Erythroblast (primary cell): ENCODE measurements at places on chromosomes 1 and 21.

GRCh38 chr1:222266223-222267196, 281.4 kb downstream of the HHIPL2 start:
- peak; percentile 6 for DNase-seq

DNA sequence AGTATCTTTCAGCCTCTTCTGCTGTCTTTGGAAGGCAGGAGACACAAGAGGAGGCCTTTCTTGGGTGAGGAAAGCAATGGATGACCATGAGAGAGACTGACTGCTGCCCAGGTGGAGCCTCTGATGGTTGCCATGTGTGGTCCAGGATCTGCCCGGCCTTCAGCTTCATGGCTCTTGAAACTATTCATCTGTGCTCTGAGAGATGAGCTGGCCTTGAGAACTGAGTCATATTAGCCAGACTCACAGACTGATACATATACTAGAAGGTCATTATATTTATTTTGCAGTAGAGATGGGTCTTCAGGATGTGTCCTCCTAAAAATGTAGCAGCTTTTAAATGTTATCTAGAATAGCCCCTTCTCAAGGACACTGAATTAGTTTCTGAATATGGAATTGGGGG, 33.7 kb downstream of the PTGFRN start:
- DNase-seq = no peak

DNA sequence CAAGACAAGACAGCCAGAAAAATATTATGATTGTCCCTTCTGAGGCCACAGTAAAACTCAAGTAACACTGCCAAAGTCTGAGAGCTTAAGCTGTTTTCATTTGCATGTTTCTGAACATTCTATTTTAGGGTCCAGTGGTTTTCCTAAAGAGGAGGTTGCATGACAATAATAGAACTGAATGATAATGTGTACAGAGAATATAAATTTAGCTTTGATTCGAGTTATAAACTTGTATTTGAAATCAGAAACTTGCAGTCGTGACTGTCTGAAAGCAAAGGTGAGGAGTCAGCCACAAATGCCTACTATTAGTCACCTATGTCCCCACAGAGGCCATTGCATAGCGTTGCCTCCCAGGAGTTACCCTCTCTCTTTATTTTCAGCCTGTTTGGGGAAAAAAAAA, 363.1 kb upstream of the ADGRL2 start:
- DNase-seq = no peak

- DNase-seq = no peak
Observed at GRCh38 chr21:39430954-39431353, 14.6 kb downstream of the LCA5L start.

DNA sequence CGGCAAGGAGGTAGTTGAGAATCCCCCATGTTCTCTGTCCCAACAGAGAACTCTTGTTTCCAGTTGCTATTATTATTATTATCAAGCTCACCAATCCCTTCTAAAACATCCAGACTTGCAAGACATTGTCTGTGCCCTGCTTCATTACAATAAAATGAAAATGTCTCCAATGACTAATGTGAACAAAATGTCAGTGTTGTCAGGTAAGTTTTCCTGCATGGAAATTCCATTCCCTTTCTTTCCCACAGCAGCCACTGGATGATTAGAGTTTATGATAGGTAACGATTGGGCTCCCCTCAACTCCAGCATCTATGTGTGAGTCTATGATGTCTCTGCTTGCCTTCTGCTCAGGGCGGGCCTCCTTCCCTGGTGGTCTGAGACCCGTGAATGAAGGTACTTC, 8.9 kb upstream of the DYRK1A start:
- DNase-seq = no peak

GRCh38 chr1:13699510-13699909, 478 bp upstream of the PRDM2 start:
- DNase-seq = peak; percentile 50

DNA sequence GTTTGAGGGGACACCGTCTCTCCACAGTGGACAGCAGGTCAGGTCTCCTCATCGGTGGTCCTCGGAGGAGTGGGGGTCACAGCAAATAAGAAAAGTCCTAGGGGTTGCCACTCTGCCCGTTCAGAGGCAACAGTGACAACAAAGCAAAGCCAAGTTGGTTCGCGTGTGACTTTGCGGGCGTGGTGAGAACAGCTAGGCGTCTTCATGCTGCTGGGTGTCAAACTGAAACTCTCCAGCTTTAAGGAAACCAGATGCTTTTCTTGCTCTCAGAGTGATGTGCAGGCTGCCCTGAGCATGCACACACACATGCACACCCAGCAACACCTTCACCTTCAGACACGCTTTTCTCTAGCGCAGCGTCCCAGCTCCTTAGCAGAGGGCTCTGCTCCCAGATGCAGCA, 70.1 kb upstream of the ARHGEF16 start:
- no peak for DNase-seq

DNA sequence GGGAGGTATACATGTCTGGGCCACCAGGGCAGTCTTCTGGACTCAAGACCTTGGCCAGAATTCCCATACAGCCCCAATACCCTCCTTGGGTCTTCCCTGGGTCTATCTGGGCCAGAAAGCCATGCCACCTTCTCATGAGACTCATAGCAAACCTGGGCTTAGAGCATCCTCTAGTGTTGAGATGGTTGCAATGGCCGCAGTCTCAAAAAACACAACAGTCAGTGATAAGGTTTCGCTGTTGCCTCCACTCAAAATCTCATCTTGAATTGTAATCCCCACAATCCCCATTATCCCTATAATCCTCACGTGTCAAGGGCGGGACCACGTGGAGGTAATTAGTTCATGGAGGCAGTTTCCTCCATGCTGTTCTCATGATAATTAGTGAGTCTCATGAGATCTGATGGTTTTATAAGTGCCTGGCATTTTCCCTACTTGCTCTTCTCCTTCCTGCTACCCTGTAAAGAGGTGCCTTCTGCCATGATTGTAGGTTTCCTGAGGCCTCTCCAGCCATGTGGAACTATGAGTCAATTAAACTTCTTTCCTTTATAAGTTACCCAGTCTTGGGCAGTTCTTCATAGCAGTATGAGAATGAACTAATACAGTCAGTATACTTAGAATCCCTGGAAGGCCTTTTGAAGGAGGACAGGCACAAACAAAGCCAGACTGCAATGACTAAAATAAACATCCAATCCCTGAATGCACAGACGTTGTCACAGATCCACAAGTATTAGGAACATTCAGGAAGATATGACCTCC, 77.0 kb downstream of the CTH start:
- peak; percentile 46 for DNase-seq

- DNase-seq = no peak
Observed at GRCh38 chr1:87167157-87167789, 161.4 kb upstream of the LMO4 start.

GRCh38 chr1:67713057-67713846, 28.3 kb downstream of the GADD45A start:
- DNase-seq = peak; percentile 53

DNA sequence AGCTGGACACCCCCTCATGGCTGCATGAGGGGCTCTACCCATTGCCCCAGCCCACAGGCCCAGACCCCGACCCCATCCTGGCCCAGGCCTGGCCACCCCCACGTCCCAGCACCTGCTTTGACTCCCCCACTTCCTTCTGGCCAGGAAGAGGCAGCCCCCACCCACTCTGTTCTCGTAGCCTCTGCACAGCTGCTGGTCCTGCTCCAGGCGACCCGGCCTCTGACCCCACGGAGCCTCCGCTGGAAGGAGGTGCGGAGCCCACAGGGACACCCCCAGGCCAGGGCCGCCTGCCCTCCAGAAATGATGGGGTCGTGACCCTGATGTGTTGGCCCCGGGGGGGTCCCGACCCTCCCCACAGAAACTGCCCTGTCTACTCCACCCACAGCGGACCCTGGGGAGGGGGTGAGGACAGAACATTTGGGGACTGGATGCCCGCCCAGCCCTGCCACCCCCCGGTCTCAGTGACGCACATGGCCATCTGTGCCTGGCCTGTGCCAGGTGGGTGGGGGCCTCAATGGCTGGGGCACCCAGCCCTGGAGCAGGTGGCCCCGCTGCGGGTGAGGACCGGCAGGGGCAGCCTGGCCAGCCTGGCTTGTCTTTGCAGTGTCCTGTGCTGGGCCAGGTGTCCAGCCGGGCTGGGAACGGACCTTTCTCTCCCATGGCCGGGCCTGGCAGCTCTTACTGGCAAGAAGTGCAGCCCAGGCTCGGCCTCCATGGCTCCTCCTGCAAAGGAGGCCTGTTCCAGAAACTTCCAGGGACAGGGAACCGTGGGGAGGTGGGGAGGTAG, 78.6 kb downstream of the MORN1 start:
- DNase-seq = no peak

GRCh38 chr1:59143133-59143487, 153.8 kb upstream of the FGGY start:
- no peak for DNase-seq

- DNase-seq = no peak
Observed at GRCh38 chr1:21618561-21619374, 50.4 kb downstream of the RAP1GAP start.

- DNase-seq = no peak
Observed at GRCh38 chr21:33035147-33035546, 9.4 kb downstream of the OLIG2 start.

GRCh38 chr21:37117204-37117603, 44.1 kb downstream of the TTC3 start:
- DNase-seq = no peak

DNA sequence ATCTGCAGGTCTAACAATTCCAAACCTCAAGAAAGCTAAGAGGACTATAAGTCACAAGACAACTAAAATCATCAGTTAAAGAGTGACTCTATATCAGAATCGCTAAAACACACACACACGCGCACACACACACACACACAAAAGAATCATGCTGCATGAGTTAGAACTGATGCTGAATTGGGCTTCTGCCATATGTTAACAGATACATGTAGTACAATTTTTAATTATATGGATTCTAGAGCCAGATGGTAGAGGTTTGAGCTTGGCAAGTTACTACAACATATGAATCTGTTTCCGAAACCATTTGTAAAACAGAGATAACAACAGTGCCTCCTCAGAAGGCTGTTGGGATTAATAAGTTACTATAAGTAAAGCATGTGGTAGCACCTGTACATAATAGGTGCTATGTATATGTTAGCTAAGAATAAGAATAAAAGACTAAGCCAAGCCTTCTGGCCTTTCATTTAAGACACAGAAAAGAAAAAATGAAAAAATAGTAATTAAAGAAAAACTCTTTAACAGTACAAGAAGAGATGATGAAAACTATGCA, 17.9 kb downstream of the EPRS1 start:
- DNase-seq = no peak

- no peak for DNase-seq
Observed at GRCh38 chr1:186390925-186391324, 15.3 kb downstream of the ODR4 start.

DNA sequence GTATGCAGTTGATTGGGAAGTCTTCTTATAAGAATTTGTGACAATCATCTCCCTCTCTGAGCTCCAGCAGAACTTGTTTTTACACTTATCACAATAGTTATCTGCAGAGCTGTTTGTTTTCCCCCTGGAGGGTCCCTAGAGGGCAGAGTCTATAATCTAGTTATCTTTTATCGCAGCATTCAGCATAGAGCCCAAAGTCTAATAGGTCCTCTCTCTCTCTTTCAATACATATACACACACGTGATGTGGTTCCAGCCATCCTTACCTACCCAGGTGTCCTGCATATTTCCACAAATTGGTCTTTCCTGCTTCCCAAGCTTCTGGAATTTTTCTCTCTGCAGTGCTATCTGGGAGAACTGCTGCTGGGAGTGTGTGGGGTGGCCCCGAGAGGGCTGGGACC, 229.6 kb upstream of the KIAA0040 start:
- no peak for DNase-seq

DNA sequence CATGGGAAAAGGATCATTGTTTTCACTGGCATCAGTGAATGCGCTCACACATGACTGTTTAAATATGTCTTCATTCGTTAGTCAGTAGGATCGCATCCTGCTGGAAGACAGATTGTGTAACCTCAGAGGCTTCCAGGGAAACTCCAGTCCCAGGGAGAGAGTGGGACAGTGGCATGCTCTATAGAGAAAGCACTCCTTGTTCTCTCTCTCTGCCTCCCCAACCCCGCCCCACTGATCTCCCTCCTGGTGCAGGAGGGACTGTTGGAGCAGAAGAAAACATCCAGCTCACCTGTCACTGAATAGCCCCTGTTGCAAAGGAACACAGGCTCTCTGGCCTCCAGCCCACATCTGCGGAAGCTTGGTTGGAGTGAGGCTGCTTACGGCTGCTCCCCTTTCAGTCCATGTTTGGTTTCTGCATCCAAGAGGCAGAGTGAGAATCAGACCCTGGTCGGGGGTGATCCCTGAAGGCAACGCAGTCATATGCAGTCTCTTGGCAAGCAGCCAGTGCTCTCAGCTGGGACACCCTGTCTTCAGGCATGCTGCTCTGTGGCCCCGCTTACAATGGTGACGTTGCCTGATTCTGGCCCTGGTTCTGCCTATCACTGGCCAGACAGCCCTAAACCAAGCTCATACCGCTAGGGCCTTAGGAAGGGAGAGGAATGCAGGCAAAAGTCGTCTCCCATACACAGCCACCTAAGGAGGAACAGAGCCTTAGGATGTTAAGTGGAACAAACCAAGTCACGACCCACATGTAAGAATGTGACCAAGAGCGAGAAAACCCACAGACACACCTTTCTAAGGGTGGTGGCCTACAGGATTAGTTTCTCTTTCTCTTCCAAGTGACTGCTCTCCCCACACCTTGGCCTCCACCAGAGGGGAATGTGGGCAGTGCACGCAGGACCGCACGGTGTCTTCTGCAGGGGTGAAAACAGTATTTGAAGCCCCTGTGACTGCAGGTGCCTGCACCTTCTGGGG, 39.7 kb downstream of the BACE2 start:
- DNase-seq = no peak

DNA sequence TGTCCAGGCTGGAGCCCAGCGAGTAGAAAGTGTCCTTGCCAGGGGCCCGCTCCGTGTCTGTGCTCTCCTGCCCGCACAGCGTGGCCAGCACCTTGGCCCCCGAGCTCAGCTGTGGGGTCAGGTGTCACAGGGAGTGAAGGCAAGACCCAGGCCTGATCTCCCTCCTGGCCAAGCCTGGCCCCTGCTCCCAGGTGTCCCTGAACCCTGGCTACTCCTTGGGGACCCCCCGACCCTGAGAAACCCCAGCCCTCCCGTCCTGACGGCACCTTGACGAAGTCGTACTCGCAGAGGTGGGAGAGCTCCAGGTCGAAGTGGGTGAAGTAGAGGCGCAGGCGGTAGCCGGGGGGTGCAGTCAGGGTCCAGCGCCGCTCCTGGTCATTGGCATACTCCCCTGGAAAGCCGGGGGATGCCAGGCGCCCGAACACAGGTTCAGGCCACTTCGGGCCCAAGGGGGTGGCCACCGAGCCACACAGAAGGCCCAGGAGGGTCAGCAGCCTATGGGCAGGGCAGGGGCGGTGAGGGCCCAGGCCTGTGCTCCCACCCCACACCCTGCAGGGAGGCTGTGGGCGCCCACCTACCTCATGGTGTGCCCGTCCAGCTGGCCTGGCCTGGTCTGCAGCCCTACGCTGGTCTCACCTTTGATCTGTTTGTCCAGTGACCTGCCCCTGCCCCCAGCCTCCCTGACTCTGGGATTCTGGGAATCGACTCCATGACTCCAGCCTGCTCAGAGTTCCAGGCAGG, at the start of gene MASP2:
Gene MASP2 (minus strand): TSS at position 615 of the 741 bp plus-strand sequence. CDS start 32 bp downstream, at position 583.
- DNase-seq = no peak
